ENCODE measurements at places on chromosomes 13 and 19.

GRCh38 chr13:71828117-71828516, 38.9 kb downstream of the DACH1 start:
- no peak for DNase-seq

DNA sequence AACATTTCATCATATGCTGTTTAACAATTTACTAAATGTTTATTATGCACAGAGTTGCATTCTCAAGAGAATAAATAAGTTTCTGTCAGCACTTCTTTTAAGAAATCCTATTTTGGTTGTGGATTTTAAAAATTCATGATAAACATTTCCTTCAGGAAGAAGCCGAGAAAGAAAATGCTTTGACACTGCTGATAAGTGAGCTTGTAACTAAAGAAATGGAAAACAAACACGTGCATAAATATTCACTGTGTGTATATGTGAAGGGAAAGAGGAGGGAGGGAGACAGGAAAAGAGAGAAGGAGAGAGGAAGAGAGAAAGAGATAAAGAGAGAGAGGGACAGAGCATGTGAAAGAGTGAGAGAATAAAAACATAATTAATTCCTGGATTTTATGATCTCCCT, 1165.0 kb downstream of the DIAPH3 start:
- no peak for DNase-seq

DNA sequence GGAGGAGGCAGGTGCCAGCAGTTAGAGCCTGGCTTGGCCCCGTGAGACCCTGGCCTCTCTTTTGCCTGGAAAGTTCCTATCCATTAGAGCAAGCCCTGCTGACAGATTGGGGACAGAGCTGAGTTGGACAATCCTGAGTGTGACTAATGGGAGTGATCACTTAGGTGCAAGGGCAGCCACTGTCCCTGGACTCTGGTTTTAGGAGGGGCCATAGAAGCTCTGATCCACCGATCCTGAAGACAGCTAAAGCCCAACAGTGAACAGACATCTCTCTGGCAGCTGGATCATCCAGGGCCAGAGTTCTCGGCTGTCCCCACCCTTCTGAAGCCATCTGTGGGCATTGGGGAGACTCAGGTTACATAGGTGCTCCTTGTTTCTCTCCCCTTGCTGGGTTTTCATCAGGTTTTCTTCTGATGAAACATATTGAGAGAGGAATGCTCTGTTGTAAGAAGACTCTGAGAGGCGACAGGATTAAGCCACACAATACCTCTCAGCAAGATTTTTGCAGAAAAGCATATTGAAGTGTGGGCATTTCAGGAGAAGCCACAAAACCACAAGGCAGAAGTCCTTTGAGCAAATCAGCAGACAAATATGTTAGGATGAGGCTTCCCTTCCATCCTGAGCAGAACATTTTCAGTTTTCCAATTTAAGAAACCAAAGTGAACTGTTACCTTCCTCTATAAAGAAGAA, 288.0 kb upstream of the MAB21L1 start:
- no peak for DNase-seq

DNA sequence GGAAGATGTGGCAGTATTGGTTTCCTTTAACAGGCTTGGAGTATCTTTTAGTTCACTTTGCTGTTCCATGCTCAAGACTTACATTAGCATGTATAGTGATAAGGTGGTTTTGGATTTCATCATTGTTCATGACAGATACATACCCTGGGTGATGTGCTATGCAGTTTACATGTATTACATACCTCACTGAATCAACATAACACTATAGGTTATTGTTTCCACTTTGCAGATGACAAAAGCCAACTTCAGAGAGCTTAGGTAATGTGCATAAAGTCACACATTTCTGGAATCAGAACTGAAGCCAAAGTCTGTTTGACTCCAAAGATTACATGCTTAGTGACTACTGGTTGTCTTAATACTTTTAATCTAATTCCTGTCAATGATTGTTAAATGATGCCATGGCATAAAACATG, 7.1 kb downstream of the COMMD6 start:
- DNase-seq, result no peak

- no peak for DNase-seq
Observed at GRCh38 chr19:58555369-58555885, 522 bp upstream of the CHMP2A start.

GRCh38 chr13:60312851-60313505, 84.0 kb upstream of the TDRD3 start:
- no peak for DNase-seq

GRCh38 chr13:105991622-105992277, 543.7 kb downstream of the EFNB2 start:
- no peak for DNase-seq

- DNase-seq, result no peak
Observed at GRCh38 chr19:4916292-4917082, 7.2 kb downstream of the UHRF1 start.

- DNase-seq, result no peak
Observed at GRCh38 chr13:25249001-25249543, 38.2 kb downstream of the MTMR6 start.

DNA sequence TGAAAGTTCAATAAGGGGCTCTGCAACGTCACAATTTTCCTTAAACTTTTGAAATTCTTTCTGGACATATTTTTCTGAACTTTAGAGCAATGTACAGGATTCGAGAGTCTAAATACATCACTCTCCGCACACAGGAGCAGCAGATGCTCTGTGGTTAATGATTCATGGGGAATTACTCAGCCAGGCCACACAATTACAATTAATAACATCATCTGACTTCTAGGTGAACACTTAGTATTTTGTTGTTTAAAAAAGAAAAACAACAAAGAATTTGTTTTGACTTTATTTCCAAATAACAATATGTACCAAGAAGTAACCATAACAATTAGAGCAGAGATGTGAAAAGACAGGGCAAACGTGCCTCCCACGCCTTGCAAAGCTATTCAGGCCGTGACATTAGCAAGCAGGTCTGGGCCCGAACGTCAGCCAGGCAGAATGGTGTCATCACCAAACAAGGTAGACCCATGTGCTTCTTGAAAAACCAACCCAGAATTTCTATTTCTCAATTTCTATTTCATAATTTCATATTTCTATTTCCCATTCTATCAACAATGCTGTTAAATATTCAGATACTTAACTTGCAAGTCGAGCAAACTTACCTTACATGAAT, 236.3 kb downstream of the COL4A1 start:
- DNase-seq, result no peak

DNA sequence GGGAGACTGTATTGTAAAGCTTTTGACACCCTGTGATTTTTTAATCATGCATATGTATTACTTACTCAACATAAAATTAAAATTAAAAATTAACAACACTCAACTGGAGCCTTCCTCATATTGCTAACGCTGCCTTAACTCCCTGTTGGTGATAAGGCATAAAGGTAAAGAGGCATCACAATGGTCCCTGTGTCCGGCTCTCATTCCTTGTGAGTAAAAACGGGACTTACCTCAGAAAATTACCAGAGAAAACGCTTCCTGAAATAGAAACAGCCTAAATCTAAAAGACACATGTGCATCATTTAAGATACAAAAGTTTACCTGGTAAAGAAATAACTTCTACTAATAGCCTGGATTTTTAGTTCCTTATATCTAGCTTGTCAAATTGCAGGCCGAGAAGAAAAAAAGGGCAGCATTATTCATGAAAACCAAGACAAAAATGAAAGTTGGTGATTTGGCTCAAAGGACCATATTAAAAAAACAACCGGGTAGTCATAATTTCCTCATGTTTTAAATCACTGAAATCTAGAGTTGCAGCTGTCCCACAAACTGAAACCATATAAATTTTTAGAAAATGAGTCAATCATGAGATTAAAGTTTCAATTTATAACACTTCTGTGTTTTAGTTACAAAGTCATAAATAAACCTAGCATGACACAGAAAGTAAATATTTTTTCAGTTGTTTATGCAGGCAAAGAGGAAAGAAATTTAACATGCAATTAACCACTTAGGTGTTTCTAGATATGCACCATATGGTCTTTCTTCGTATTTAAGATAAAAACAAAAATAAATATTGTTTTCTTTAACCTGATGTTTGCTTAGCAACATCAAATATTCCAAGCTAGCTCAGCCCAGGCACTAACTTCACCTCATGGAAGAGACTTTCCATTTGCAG, 94.7 kb downstream of the MIPEP start:
- no peak for DNase-seq

DNA sequence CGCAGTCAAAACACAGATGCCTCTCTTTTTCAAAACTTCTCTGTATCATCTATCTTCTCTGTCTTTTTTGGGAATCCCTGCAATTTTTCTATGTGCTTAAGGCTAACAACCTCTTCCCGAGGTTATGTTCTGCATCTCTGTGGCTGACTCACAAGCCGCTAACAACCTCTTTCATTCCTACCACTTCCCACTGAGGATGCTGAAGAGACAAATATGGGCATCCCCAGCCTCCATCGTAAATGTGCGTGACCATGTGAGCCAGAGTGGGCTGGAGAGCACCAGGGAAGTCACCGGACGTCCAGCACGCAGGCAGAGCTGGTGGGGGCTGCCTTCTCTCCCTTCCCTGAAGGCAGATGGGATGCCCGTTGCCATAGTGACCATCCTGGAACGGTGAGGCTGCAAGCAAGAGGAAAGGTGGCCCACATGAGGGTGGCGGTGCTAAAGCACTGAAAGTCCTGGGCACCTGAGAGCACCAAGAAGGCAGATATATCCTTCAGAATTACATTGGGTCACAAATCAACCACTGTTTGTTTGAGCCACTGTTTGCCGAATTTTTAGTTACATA, 122.8 kb downstream of the SHISA2 start:
- no peak for DNase-seq

DNA sequence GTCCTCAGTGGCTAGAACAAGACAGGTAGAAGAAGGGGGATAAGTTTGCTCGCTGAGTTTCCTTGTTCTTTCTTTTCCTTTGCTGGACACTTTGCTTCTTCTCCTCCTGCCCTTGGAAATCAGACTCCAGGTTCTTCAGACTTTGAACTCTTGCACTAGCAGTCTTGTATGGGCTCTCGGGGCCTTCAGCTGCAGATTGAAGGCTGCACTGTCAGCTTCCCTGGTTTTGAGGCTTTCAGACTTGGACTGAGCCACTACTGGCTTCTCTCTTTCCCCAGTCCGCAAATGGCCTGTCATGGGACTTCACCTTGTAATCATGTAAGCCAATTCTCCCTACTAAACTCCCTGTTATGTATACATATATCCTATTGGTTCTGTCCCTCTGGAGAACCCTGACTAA, 379.8 kb downstream of the NDFIP2 start:
- no peak for DNase-seq

- DNase-seq, result no peak
Observed at GRCh38 chr13:25633093-25633492, 261.3 kb downstream of the ATP8A2 start.

- no peak for DNase-seq
Observed at GRCh38 chr19:29448046-29448445, 77.7 kb upstream of the VSTM2B start.

- DNase-seq, result no peak
Observed at GRCh38 chr19:35773020-35773806, 2.2 kb upstream of the ARHGAP33 start.

- no peak for DNase-seq
Observed at GRCh38 chr19:17049711-17050280, 23.2 kb upstream of the CPAMD8 start.

DNA sequence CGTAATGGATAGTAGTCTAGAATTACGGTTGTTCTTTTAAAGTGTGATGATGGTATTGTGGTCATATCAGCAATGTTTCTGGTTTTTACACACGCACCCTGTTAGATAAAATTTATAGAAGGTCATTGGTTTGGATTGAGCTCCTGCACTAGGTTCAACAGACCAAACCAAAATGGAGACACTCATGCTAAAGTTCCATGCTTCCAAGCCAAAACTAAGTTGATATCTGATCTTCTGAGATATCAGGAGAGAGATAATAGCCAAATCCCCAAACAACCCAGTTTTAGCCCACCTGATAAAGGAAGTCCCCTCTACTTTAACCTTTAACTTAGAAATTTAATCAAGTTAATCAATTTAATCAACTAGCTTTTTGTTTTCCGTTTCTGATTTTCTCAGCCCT, 1.2 kb downstream of the NOSIP start:
- DNase-seq, result no peak

GRCh38 chr13:110017379-110017778, 231.0 kb upstream of the IRS2 start:
- no peak for DNase-seq

GRCh38 chr13:24632382-24633121, 47.7 kb upstream of the ATP12A start:
- DNase-seq, result no peak

DNA sequence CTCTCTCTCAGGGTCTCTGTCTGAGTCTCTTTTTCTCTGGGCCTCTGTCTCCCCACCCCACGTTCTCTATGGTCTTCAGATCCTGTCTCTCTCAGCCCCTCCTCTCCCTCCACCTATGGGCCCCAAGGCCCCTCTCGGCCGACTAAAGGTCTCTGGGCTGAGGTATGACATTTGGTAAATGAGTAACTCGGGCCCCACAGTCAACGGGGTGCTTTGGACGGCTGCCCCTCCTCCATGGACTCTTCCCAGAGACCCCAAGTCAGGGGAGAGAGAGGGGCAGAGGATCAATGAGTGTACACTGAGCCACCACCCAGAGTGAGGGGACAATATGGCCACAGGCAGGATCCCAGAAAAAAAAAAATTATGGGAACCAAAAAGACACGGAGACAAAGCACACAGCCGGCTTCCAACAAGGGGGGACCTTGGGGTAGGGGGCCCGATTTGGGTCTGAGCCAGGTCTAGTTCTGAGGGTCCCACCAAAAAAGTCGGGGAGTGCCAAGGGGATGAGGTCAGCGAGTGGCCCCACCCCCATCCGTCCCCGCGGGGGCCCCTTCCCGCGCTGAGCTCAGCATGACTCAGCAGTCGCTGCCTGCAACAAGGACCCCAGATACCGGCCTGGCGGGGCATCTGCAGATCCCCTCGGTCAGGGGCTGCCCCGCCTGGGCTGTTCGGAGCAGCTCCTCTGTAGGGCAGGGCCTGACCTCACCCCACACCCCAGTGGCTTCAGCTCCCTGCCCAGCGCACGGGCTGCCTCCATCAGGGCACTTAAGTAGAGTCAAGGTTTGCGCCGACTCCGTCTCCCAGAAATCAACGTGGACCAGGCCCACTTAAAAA, 1.5 kb upstream of the FTL start:
- DNase-seq, result peak; percentile 38

DNA sequence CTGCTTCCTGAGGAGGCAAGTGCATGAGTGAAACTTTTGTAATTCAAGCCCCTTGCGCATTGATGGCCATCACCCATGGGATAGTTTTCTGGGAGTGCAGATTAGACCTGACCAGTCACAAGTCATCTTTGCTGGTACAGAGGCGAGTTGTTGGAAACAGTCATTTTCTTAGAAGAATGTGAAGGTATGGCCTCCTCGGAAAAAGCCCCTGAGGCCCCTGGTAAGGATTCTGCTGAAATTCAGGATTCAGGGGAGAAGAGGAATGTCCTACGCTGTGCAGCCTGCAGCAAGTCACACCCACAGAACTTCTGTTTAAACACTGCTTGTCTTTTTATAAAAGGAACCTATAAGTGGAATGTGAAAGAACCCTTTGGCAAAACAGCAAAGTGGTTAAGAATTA, 11.0 kb upstream of the SPART start:
- DNase-seq, result no peak

GRCh38 chr19:38506723-38507550, 73.4 kb downstream of the RYR1 start:
- peak; percentile 73 for DNase-seq

DNA sequence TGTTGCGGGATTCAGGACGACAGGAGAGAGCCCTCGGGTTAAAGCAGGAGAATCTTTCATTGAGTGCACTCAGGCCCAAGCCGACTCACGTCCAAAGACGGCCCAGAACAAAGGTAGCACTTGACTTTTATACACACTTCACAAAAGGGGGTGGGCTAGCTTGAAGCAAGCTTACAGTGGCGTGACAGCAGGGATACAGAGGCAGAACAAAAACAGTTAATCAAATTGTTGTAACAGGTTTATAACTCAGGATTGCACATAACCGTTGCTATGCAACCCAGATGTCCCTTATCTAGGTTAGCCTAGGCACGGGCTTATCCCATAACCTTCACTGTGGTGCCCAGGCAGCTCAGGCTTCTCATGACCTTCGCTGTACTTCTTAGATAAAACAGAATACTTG, 2.0 kb downstream of the MED25 start:
- no peak for DNase-seq

All from stimulated activated CD8-positive, alpha-beta memory T cell treated with anti-CD3 and anti-CD28 coated beads, Interleukin-4, amount 100 ng/mL, for 1 hour (primary cell).